RCC 7860 (cell line): ENCODE measurements at places on chromosomes 3 and 15.
A peak's percentile ranks its signal among the peaks of the same experiment; 100 is the strongest.

GRCh38 chr15:58698887-58699641 lies 50.4 kb downstream of the ADAM10 start:
- DNase-seq, result no peak

- peak; percentile 37 for DNase-seq
These were observed 160.7 kb downstream of the SQOR start for GRCh38 chr15:45795440-45796069.

DNA sequence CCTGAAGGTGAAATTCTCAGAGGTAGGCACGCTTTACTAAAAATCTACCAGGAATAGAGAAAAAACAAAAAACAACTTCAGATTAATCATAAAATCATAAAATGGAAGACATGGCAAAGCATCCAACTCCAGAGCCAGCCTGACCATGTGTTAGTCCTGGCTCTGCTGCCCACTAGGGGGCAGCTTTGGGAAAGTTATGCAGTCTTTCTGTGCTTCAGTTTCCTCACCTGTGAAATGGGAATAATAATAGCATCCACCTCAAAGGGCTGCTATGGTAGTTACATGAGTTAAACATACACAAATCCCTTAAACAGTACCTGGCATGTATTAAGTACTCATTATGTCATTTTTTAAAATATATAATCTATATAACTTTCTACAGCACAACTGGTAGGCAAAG lies 52.3 kb downstream of the WNT5A start:
- DNase-seq, result peak; percentile 8

- no peak for DNase-seq
These were observed 36.3 kb downstream of the METTL6 start for GRCh38 chr3:15391007-15391406.

DNA sequence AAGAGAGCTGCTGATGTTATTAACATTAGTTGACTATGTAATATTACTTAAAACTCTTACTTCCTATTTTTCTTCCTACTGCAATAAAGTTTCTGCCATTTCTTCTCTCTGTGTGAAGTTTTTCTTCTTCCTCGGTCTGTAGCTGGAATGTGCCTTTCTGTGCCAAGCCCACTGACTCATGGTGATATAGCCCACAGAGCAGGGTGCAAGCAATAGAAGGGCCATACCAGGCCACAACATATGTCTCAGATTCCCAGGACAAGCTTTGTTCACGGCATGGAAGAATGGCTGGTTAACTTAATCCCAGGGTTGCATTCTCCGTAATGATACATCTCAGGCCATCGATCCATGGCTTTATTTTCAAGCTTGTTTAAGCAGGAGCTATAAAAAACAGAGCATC lies 815.3 kb downstream of the TUSC7 start:
- peak; percentile 79 for DNase-seq

- DNase-seq, result no peak
These were observed 31.3 kb downstream of the TLE3 start for GRCh38 chr15:70066447-70066846.

DNA sequence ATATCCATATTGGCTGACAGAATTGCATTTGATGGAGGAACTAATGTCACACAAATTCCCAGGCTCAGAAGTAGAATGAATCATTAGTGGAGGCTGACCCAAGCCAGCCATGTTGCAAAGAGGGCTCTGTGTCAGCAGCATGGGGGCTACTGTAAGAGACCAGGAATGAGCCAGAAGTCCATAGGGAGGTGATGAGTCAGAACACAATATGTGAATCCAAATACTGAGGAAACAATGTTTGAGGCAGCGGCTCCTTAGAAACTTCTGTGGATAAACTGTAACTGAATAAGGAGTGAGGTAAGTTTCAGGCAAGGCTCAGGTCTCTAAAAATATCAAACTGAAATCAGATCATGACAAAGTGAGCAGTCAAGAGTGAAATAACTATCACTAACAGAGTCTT lies 170.7 kb downstream of the WDR72 start:
- DNase-seq, result peak; percentile 92

GRCh38 chr15:51331141-51331540 lies 7.3 kb downstream of the CYP19A1 start:
- no peak for DNase-seq

DNA sequence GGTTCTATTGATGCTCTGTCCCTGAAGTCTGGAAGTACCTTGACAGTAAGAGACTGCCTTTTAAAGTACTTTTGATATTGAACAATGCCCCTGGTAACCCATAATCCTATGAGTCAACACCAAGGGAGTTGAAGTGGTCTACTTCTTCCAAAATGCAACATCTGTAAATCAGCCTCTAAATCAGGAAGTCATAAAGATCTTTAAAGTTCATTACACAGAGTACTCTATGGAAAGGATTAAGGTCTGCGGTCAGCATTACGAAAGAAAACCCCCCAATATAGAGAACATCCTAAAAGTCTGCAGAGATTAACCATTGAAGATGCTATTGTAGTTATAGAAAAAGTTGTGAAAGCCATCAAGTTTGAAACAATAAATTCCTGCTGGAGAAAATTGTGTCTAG lies 52.7 kb upstream of the CMC1 start:
- no peak for DNase-seq
